ENCODE measurements at places on chromosomes 1 and 21. TPM values are rescaled to one million over a fixed set of nuclear protein-coding genes. Genes with fewer than 3 reads are reported as not detected.

GRCh38 chr1:200112290-200112689, 84.8 kb downstream of the NR5A2 start:
- no peak for DNase-seq

DNA sequence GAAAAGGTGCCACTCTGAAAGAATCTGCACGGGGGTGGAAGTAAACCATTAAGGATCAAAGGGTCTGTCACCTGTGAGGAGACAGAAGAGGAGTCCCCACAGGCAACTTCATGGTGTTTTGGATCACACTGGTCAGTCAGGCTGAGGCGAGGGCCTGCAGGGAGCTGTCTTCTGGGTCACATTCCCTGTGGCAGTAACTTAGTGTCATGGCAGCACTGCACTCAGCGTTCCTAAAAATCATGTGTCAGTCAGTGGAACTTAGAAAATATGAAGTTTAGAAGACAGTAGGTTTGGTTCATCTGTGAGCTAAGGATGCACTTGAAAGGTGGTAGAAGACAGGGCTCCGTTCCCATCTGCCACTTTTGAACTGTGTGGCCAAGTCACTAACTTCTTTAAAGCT, 43.5 kb upstream of the CD101 start:
- no peak for DNase-seq

Gene SH2D1B
- 0.66 TPM for total RNA-seq

- no peak for DNase-seq
Observed at GRCh38 chr1:66372522-66373101, 161.3 kb upstream of the SGIP1 start.

Gene DENND2C
- 30.3 TPM for total RNA-seq

- DNase-seq = no peak
Observed at GRCh38 chr1:30765556-30766434, 8.2 kb upstream of the LAPTM5 start.

DNA sequence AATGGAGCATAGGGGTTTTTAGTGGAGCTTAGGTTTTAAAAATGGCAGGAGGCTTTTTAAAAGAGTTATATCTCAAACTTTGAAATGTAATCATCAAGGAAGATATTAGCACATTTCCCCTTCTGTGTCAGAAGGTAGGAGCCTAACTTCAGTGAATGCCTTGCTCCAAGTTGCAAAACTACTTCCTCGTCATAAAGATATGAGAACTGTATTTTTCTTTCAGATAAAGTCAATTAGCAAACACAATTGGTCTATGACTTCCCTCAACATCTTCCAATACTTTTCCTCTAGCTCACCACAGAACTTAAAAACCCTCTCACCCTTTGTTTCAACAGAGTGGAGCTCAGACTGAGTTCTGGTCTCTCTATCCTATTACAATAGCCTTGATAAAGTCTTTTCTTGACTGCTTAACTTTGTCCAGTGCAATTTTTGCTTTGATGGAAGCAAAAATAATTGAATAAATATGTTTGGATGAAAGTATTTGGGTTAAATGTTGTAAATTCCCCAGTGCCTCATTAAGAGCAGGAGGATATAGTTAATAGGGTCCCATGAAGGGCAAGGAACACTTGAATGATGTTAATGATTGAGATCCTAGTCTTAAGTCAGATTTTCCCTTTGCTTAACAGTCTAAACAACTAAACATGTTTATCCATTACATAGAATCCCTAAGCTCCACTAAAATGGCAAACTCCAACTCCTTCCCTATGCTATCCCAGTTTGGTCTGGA, 58.9 kb downstream of the TNFSF18 start:
- DNase-seq = no peak

Gene PTPRC
- total RNA-seq = 9.2 TPM

Gene FALEC
- not detected for total RNA-seq

DNA sequence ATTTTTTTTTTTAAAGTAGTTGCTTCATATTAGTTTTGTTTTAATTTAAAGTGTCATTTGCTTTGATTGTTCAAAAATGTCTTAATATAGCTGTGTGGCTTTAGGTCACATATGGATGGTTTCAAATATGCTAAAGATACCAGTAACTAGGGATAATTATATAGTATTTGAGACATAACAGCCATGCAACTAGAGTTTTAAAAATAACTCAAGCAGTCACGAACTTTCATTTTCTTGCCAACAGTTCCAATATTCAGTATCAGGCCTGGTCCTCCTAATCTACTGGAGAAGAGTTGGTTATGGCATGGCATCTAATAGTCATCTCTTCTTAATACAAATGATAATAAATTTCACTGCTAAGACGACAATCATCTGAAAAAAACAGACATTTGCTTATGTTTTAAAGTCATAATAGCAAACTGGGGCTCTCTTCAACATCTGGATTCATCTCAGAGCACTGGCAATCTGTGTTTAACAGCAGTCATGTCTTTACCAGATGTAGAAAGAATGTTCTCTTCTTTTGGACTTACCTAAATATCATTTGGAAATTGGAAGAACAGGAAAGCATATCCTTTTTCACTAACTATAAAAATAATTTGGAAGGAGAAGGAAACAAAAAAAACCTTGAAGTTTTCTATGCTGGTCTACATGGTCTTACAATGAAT, 24.1 kb upstream of the A3GALT2 start:
- DNase-seq = no peak

- no peak for DNase-seq
Observed at GRCh38 chr1:169108863-169109560, 2.5 kb downstream of the ATP1B1 start.

- no peak for DNase-seq
Observed at GRCh38 chr1:91833946-91834345, 52.0 kb downstream of the TGFBR3 start.

Gene NTPCR
- 25.9 TPM for total RNA-seq

Gene TTC39A
- total RNA-seq = 16.4 TPM

Data from esophagus squamous epithelium (tissue), 5 donors.